ENCODE measurements at places on chromosomes 11 and 22. TPM values are rescaled to one million over a fixed set of nuclear protein-coding genes. Genes with fewer than 3 reads are reported as not detected.

Gene RFPL1
- total RNA-seq: not detected

- H3K4me1 ChIP-seq: peaks cover 78% of the 10 kb centered on the region
- no peaks in the 10 kb centered on the region for H3K27me3 ChIP-seq
- peak overlapping the region; percentile 57 for H3K4me3 ChIP-seq
- peak overlapping the region; percentile 99 for H3K27ac ChIP-seq
- DNase-seq: peak; percentile 97
Measured at GRCh38 chr22:42933485-42934091, 76.5 kb upstream of the ARFGAP3 start.

DNA sequence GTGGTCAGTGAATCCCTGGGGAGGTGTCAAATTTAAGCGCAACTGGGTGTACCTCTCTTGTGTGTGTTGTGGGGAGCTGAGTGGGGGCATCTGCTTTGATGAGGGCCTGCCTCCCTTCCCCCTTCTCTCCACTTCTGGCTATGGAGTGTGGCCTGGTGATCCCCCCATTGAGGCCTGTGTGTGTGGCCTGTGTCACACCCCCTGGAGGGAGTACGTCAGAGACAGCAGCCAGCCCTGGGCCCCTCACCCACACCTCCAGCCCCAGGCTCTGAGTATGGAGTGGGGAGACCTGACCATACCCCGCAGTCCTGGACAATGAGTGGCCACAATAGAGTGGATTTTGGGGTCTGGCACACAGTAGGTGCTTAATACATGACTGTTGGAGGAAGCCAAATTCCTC is 51.4 kb upstream of the EIF3D start:
- H3K4me1 ChIP-seq: peaks cover 5% of the 10 kb centered on the region
- H3K27me3 ChIP-seq: peaks cover 19% of the 10 kb centered on the region
- no peak for DNase-seq
- no peak overlapping the region for H3K4me3 ChIP-seq
- H3K36me3 ChIP-seq: no peaks in the 10 kb centered on the region

Gene POU2AF1
- 0.11 TPM for total RNA-seq

Gene CHEK1
- total RNA-seq: 16.8 TPM

Gene RPS19BP1
- total RNA-seq: 81.6 TPM

Gene MPEG1
- total RNA-seq: not detected

Gene FLRT1
- not detected for total RNA-seq

DNA sequence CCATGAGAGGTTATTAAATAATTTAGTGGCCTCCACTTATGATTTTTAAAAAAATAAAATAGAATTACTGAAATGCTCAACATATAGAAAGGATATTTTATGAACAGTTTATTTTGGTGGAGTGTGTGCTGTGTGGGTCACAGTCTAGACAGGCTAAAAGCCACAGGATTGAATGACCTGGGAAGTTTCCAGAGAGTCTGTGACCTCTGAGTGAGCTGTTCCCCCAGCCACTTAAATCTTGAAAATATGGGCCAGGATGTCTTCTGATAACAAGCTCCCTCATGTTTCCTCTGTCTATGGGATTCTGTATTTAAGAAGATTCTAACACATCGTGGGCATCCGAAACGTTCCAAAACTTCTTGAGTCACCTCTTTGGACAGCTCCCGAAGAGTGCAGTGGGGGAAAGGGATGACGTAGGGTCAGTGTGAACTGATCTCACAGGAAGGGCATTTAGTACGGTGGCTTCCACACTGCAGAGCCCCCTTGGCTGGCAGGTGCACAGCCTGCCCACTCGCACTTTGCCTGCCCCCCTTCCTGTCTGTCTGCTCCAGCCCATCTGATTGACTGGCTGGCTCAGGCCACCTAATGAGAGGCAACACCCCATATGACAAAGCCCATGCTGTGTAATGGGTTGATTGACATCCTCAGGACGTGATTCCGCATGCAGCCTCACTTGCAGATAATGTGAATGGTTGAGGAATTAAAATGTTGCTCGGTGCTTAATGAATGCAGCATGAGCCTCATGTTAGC is 97.4 kb downstream of the NTM start:
- peaks cover 69% of the 10 kb centered on the region for H3K27me3 ChIP-seq
- H3K36me3 ChIP-seq: no peaks in the 10 kb centered on the region
- no peak overlapping the region for H3K4me3 ChIP-seq
- DNase-seq: no peak

GRCh38 chr22:24566899-24567511 is 11.2 kb downstream of the SNRPD3 start:
- H3K27me3 ChIP-seq: no peaks in the 10 kb centered on the region
- H3K4me3 ChIP-seq: no peak overlapping the region
- DNase-seq: peak; percentile 15
- H3K4me1 ChIP-seq: no peaks in the 10 kb centered on the region
- H3K27ac ChIP-seq: no peak overlapping the region
- H3K36me3 ChIP-seq: peaks cover 15% of the 10 kb centered on the region

DNA sequence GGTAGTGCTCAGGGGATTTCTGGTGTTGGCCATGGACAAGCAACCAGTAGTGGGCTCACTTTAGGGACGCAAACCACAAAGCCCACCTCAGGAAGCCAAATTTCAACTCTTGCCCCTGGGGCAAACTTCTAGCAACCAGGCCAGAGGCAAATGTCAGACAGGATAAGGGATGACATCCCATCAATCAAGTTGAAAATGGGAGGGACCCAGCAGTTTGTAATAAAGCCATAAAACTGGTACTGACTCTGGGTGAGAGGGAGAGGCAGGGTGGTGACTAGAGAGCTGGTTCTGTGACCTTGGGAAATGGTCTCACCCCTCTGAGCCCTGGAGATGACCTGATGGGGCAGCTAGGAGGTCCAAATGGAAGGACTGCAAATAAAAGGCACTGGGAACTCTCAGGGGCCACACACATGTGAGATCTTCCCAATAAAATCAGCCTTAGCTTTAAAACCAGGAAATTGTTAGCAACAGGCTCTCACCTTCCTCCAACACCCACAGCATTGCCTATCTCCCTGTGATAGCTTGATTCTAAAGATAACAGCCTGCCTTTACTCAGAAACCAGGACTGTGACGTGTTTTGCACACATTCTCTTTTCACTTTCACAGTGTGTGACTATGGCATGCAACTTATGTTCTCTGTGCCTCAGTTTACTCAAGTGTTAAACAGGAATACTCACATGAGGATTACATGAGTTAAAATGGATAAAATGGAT is 6.4 kb upstream of the TBC1D10A start:
- DNase-seq: no peak
- H3K27ac ChIP-seq: no peak overlapping the region
- no peaks in the 10 kb centered on the region for H3K27me3 ChIP-seq
- H3K4me1 ChIP-seq: no peaks in the 10 kb centered on the region
- H3K36me3 ChIP-seq: peaks cover 37% of the 10 kb centered on the region
- no peak overlapping the region for H3K4me3 ChIP-seq

- no peaks in the 10 kb centered on the region for H3K36me3 ChIP-seq
- no peak for DNase-seq
Measured at GRCh38 chr22:17477391-17477833, 85.9 kb upstream of the SLC25A18 start.

Data from GM23248 (cell line).